Activated CD4-positive, CD25-positive, alpha-beta regulatory T cell treated with anti-CD3 and anti-CD28 coated beads, Interleukin-2, amount 50 U/mL, for 24 hours (primary cell): ENCODE measurements at places on chromosomes 16 and 17.
A peak's percentile ranks its signal among the peaks of the same experiment; 100 is the strongest.

DNA sequence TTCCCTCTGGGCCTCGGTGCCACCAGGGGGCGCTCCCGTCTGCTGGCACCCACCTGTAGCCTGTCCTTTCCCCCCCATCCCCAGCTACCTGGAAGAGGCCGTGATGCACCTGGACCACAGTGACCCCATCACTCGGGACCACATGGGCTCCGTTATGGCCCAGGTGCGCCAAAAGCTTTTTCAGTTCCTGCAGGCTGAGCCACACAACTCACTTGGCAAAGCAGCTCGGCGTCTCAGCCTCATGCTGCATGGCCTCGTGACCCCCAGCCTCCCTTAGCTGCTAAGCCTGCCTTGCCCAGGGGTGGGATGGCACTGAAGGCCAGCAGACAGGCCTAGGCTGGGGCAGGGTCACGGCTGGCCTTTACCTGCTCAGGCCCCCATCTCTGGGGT, 818 bp upstream of the NRN1L start:
- ATAC-seq: peak; percentile 83

DNA sequence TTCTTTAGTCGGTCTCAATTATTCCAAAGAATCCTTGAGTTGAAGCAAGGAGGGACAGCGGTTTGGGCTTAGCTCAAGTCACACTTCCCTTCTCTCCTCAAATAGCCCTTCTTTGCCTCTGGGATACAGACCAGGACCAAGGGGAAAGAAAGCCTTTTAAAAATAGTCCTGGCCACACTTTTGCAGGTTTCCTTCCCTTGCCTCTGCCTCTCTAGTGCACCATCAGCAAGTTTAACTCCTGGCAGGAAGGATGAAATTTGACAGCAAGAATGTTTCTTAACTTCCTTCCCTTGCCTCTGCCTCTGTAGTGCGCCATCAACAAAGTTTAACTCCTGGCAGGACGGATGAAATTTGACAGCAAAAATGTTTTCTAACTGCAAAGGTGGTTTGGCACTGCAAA, 7.2 kb upstream of the G6PC1 start:
- no peak for ATAC-seq

DNA sequence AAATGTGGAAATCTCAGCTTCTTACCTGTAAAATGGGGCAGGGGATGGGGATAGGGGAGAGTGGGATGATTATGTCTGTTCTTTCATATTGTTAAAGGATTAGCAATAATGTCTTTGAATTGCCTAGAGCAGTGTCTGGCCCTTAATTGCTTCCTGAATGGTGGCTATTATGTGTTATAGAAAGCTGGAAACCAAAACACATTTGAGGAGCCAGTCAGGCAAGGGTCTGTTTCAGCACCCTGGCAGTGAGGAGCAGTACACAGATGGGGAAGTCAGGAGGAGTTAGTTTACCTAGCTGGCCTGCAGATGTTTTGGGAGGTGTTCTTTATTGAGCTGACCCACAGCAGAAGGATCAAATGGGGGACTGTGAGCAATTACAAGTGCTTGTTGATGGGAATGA, 63.0 kb downstream of the NUP93 start:
- ATAC-seq: no peak

- ATAC-seq: no peak
Measured at GRCh38 chr16:31093132-31093703, 1.4 kb downstream of the VKORC1 start.

DNA sequence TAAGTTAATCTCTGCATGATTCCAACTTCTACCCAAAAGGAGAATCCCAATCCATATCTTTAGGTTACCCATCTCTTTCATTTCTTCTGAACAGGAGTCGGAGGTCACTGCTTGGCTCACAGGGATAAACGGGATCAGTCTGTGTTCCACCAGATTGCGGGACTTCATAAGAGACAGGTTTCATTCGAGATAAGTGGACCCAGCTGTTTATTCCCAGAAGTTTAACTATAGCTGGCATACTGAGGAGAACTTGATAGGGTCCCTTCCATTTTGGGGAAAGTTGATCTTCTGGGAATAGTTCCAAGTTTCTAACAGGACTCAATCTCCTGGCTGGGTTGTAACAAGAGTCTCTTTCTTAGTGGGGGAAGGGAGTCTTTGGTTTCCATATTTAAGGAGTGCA, 45.4 kb upstream of the ARL4D start:
- no peak for ATAC-seq

DNA sequence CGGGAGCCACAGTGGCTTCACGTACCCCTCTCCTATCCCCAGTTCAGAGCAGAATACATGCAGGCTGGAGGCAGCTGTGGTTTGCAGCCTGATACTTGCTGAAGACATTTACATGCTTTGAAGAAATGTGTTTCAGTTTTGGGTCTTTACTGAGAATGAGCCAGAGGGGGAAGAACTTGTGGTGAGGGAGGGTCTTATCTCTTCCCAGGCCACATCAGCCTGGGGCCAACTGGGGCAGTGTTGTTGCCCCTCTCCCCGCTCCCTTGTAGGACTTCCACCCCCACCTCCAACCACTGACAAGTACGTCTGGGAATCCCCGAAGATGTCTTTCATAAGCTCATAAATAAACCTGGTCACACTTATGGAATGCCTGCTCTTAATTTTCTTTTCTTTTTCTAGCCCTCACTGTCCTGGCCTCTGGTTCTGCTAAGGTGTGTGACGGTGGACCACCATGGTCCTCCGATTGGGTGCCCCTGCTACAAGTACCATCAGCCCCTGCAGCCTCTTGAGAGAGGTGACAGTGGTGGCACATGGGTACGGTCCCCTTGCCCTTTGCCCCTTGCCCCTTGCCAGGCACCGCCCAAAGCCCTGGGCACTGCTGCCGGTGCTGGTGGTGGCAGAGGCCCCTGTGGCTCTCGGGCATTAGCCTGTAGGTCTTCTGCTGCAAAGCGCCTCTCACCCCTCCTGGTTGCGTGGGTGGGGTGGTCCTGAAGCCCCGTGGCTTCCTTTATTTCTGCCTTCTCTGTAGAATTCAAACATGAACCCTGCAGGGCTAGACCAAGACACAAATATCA, 144.8 kb upstream of the RPH3AL start:
- ATAC-seq: peak; percentile 39

GRCh38 chr16:12891836-12892235, 9.6 kb upstream of the SHISA9 start:
- ATAC-seq: no peak

DNA sequence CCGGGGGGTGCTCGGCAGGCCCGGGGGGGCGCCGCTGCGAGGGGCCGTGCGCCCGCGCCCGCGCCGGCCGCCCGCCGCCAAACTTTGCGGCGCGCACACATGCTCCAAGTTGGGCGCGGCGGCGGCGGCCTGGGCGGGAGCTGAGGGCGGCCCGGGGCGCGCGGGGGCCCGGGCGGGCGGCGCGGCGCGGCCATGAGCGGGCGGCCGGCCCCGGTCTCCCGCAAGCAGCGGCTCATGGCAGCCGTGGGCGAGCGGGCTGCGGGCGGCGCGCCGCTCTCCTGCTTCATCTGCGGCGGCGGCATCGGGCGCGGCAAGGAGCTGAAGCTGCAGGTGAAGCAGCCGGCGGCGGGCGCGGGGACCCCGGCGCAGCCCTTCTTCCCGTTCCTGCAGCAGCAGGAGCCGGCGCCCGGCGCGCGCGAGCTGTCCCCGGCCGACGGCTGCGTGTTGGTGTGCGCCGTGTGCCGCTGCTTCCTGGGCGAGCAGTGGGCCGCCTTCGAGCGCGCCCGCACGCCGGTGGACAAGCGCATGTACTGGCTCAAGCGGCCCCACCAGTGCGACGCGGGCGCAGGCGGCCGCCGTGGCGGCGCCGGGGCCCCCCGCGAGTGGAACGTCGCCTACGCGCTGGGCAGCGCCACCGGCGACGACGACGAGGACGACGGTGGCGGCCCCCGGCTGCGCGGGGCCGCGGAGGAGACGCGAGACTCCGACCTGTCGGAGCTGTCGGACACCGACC, 57.2 kb upstream of the CIBAR2 start:
- ATAC-seq: no peak

DNA sequence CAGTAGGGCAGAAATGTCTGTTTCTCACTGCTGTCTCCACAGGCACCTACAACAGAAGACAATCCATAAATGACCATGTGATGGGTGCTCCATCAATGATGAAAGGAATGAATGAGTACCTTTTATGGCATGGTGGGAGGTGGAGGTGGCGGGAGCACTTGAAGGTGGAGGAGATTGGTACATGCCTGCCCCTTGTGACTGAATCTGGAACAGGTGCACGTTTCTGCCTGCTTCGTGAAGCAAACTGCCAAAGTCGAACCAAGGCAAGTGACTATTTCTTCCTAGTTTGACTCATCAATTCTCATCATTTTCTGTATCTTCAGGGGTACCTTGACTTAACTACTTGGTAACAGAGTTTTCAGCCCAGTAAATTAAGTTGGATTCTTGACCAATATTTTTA, 25.4 kb downstream of the CDRT15 start:
- no peak for ATAC-seq

DNA sequence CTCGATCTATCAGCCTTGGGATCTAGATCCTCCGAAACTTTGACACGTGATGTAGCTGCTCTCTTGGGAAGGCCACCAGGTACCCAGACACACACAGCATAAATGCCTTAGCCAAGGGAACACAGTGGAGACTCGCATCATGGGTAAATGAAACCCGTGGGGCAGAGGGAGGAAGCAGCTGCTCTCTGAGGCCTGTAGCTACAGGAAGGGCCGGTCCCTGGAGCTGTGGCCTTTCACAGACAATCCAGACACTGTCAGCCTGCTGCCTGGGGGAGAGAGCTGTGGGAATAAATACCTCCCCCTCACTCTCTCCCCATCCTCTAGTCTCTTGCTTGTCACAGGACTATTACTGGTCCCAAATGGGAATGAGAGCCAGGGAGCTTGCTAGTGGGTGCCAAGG, 351.2 kb downstream of the UTP18 start:
- no peak for ATAC-seq
